GM23248 (cell line): ENCODE measurements at places on chromosomes 16 and 17. TPM values are rescaled to one million over a fixed set of nuclear protein-coding genes. Genes with fewer than 3 reads are reported as not detected.

GRCh38 chr17:80494547-80494946, 18.1 kb upstream of the NPTX1 start:
- no peak for DNase-seq
- H3K4me1 ChIP-seq = peaks cover 9% of the 10 kb centered on the region
- no peak overlapping the region for H3K27ac ChIP-seq
- H3K36me3 ChIP-seq = no peaks in the 10 kb centered on the region

DNA sequence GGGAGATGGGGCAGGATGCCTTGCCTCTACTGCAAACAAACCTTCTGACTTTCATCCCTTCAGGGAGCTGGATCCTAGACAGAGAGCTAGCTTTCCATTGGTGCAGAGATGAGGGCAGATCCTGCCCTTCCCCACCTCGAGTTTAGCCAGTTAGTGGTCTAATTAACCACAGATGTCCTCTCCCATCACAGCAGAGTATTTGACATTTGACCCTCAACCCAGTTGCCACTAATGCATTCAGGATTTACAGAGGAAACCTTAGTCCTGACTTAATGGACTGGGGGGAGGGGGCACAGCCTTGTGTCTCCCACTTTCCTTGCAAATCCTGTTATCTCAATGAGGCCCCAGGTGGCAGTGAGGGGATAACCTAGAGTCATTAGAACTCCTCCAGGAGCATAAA, 10.2 kb downstream of the PIP4K2B start:
- H3K27me3 ChIP-seq = no peaks in the 10 kb centered on the region
- peaks cover 9% of the 10 kb centered on the region for H3K4me1 ChIP-seq
- H3K4me3 ChIP-seq = no peak overlapping the region
- H3K36me3 ChIP-seq = peaks cover 11% of the 10 kb centered on the region

DNA sequence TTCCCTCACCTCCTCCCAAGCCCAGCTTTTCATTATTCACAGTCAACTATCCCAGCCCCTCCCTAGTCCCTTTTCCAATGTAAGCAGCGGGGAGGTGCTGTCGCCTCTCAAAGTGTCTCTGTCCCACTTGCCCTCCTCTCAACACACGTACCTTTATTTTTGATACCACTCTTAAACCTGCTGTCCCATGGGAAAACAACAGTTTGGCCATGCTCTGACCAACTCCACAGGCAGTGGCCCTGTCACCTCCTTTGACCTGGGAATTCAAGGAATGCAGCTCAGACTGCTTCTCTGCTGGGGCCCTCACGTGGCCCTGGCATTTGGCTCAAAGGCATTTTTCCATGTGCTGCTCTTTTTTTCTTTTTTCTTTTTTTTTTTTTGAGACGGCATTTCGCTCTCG, 4.2 kb downstream of the LYRM9 start:
- H3K27ac ChIP-seq = no peak overlapping the region
- no peaks in the 10 kb centered on the region for H3K27me3 ChIP-seq
- peaks cover 6% of the 10 kb centered on the region for H3K4me1 ChIP-seq
- no peak overlapping the region for H3K4me3 ChIP-seq

DNA sequence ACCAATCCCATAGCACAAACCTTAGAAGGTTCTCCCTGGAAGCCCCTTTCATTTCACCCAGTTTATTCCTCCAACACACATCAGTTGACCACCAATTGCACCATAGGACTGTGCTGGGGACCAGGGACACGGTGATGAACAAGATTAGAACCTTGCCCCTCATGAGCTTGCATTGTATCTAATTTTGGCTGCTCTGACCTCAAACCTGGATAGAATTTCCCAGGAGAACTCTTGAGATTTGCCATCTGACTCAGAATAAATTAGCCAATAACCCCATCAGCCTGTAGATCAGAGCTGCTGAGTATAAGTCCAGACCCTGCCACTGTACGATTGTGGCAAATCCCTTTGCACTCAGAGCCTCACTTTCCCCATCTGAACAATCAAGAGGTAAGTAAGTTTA, 52.1 kb downstream of the CDH11 start:
- peaks cover 64% of the 10 kb centered on the region for H3K4me1 ChIP-seq
- H3K27me3 ChIP-seq = no peaks in the 10 kb centered on the region
- peak overlapping the region; percentile 97 for H3K27ac ChIP-seq

DNA sequence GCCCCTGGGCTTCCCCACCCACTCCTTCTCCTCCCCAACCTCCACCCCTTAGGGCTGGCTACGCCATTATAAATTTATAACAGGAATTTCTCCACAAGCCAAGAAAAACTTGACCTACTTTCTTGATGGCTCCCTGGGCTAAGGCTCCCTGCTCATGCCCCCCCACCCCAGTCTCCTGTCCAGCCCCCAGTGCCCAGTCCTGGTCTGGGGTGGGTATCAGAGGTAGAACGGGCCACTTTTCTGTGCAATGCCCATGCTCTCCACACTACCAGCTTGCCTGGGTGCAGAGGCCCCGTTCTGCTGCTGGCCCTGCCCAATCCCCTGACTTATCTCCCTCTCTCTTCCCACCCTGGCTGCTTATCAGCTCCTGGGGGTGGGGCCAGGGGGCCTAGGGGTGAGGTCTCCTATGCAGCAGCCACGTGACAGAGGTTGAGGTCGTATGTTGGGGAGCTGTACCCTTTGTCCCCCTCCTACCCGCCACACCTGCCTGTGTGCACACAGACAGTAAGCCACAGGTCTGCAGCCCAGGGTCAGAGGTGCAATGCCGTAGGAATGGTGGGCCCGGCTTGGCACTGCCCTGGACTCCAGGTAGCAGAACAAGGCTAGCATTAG, 10.1 kb downstream of the THRA start:
- no peaks in the 10 kb centered on the region for H3K36me3 ChIP-seq
- DNase-seq = peak; percentile 15
- H3K27ac ChIP-seq = no peak overlapping the region
- peaks cover 50% of the 10 kb centered on the region for H3K4me1 ChIP-seq

DNA sequence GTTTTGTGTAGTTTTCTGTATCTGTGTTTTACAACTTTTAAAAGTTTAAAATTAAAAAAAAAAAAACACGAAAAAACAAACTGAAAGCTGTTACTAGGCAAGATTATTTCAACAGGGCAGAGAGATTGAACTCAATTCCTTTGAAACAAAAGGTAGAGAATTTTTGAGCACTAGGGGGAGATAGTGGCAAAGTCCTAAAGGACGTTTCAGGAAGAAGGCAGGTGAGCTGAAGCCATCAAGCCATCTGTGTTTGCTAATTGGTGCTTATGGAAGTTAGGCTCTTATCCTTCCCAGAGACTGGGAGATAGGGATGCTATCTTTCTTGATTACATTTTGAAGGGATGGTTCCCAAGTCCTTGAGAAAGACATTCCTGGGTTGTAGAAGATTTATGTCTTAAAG, 70.6 kb upstream of the CLEC3A start:
- no peaks in the 10 kb centered on the region for H3K27me3 ChIP-seq
- DNase-seq = no peak
- H3K36me3 ChIP-seq = no peaks in the 10 kb centered on the region
- H3K4me1 ChIP-seq = no peaks in the 10 kb centered on the region

DNA sequence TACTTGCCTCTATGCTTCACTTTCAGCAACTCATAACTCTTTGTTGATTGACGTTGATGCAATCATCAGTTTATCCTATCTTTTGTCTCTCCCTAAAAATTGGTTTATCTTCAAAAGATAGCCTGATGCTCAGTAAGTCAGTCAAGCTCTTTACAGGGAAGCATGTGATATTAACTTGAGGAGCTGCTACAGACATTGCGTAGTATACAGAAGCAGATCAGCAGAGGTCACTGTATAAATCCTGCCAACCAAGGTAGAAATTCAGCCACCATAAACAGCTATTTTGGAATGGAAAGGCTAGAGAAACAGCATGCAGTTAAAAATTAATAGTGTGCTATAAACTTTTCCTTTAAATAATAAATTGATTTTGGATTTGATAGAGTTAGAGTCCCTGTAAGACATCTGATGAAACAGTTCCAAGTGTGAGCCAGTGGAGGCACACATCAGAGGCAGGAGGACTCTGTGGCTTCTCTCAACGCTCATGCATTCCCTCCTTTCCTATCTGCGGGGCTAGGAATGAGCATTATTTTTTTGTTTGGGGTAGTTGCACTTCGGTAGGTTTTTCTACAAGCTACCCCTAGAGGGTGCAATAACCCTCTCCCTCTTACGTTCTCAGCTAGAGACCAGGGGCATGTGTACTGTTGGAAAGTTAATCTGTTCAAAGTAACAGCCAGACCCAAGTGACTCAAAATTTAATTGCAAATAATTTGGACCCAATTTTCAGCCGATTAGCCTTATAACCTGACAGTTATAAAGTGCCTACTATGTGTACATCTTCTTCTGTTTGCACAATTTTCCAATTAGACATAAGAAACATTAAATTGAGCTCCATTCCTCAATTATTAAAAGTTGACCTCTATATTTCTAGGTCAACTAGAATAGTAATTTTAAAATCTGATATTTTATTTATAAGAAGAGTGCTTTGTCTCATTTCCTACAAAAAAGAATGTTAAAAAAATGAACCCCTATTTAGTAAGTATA, 647.7 kb upstream of the SOX9 start:
- H3K27ac ChIP-seq = no peak overlapping the region
- H3K4me3 ChIP-seq = no peak overlapping the region
- no peaks in the 10 kb centered on the region for H3K27me3 ChIP-seq
- no peaks in the 10 kb centered on the region for H3K36me3 ChIP-seq

GRCh38 chr16:88634994-88635670, 3.2 kb upstream of the IL17C start:
- H3K27ac ChIP-seq = 0 out of 2 replicates have a peak overlapping the region, but pooled peaks have one; percentile 43
- no peaks in the 10 kb centered on the region for H3K36me3 ChIP-seq
- no peaks in the 10 kb centered on the region; the same call in 1 of the 2 replicates for H3K4me1 ChIP-seq
- peaks cover 21% of the 10 kb centered on the region for H3K27me3 ChIP-seq
- peak; percentile 36 for DNase-seq

DNA sequence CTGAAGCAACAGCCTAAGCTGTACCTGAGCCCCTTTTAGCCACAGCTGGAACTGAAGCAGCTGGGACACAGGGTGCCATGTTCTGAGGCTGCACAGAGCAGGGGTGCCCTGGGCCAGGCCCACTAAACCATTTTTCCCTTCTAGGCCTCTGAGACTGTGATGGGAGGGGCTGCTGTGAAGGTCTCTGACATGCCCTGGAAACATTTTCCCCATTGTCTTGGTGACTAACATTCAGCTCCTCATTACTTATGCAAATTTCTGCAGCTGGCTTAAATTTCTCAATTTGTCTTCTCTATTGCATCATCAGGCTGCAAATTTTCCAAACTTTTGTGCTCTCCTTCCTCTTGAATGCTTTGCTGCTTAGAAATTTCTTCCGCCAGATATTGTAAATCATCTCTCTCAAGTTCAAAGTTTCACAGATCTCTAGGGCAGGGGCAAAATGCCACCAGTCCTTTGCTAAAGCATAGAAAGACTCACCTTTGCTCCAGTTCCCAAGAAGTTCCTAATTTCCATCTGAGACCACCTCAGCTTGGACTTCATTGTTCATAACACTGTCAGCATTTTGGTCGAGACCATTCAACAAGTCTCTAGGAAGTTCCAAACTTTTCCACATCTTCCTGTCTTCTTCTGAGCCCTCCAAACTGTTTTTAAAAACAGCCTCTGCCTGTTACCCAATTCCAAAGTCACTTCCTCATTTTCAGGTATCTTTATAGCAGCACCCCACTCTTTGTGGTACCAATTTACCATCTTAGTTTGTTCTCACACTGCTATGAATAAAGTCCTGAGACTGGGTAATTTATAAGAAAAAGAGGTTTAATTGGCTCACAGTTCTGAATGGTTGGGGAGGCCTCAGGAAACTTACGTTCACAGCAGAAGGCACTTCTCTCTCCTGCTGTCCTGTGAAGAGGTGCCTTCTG, 49.8 kb downstream of the TMEM100 start:
- H3K36me3 ChIP-seq = no peaks in the 10 kb centered on the region
- peaks cover 12% of the 10 kb centered on the region for H3K4me1 ChIP-seq
- no peaks in the 10 kb centered on the region; the same call in 1 of the 2 replicates for H3K27me3 ChIP-seq

DNA sequence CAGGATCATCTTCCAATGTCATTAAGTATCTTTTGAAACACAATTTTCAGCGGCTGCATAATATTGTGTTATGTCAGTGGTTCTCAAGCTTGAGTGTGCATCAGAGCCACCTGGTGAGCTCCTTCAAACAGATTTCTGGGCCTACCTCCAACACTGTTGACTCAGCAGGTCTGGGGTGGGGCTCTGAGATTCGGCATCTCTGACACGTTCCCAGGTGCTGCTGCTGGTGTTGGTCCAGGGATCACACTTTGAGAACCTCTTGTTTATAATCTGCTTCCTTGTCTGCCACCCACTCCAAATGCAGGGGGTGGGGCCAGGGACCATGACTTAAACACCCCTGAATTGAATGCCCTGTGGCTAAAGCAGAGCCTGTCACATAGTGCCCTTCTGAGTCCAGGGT, 73.8 kb upstream of the HNF1B start:
- peaks cover 5% of the 10 kb centered on the region; the same call in 1 of the 2 replicates for H3K4me1 ChIP-seq
- no peak overlapping the region for H3K27ac ChIP-seq
- H3K4me3 ChIP-seq = no peak overlapping the region
- no peaks in the 10 kb centered on the region for H3K36me3 ChIP-seq

GRCh38 chr17:63494300-63494928, 17.6 kb downstream of the ACE start:
- no peaks in the 10 kb centered on the region for H3K36me3 ChIP-seq
- peak; percentile 43 for DNase-seq
- no peaks in the 10 kb centered on the region for H3K27me3 ChIP-seq
- no peak overlapping the region for H3K27ac ChIP-seq

DNA sequence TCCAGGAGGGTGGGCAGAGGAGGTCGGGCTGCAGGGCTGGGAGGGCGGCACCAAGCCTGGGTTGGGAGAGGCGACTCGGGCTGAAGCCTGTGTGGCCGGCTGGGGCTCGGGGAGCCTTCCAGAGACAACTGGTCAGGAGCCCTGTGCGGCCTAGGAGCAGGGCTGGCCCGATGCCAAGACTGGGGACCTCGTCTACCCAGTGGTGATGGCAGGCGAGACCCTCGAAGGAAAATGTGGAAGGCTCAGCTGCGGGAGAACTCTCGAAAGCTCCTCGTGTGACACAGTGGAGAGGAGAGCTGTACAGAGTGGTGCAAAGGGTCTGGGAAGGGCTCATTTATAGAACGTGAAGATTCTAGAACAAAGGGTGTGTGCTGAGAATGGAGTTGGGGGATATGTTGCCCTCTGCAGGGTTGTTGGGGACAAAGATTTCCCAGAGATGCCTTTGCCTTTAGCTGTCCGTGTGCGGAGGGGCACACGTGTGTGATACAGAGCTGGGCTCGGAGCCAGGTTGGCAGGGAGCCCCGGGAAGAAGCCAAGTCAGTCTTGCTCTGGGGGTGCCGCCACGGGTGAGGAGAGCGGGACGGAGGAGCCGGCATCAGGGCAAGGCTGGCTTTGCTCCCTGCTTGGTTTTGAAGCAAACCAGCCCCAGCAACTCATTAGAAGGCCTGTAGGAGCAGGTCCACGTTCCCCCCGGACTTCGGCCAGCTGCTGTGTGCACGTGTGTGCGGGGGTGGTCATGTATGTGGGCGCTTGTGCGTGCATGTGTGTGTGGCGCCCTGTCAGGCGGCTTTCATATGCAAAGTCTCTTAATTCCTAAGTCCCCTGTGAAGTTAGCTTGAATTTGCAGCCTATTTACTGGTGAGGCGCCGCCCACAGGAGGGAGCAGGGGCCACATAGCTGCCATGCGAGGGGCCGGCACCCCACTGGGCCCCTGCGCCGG, 132.4 kb upstream of the CHMP6 start:
- no peak overlapping the region for H3K4me3 ChIP-seq
- DNase-seq = peak; percentile 92
- peaks cover 34% of the 10 kb centered on the region for H3K4me1 ChIP-seq
- H3K27me3 ChIP-seq = no peaks in the 10 kb centered on the region
- H3K27ac ChIP-seq = peak overlapping the region; percentile 63

Gene KRTAP4-3
- total RNA-seq = not detected in 2 replicates

Gene TNFSF12
- 21.9 and 34.3 TPM in 2 replicates for total RNA-seq

Gene APPBP2
- total RNA-seq = 30.6 and 57.5 TPM in 2 replicates

Gene PFAS
- total RNA-seq = 13.4 and 33.0 TPM in 2 replicates

Gene AANAT
- not detected in 2 replicates for total RNA-seq

Gene SMTNL2
- total RNA-seq = not detected in 2 replicates

Gene MARCHF10
- total RNA-seq = 1.8 and 7.1 TPM in 2 replicates

Gene ZSCAN10
- not detected in 2 replicates for total RNA-seq
